AG08395 (cell line): ENCODE measurements at places on chromosomes 1 and 21.

DNA sequence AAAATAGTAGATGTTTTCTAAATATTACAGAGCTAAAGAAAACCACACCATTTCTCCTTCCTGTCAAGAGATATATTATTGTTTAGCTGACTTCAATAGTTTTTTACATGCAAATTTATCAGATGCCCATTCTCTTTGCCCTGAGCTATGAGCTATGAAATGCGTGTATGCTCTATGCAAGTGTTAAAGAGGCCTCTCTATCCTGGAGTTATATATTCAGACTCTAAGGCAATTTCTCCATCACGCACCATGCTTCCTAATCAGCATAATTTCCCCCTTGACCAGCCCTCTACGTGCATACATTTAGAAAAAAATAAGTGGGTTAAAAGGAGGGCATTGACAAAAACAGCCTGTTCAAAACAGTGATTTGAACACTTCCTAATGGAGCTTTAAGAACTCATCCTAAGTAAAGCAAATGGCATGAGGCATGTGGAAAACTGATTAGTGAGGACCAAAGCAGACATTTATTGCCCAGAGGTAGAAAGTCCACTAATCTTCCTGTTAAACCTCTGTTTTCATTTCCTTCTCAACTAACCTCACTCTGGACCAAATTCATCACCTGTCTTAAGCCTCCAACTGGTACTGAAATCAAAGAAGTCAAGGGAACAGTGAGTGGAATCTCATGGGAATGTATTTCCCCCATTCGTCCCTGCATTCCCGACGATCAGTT, 565.8 kb upstream of the PKN2 start:
- no peak for DNase-seq

GRCh38 chr1:109634771-109635750, 15.4 kb downstream of the AMPD2 start:
- no peak for DNase-seq

- DNase-seq, result no peak
These were observed 44.1 kb upstream of the RHOU start for GRCh38 chr1:228691211-228691610.

- no peak for DNase-seq
These were observed 492.2 kb upstream of the PKN2 start for GRCh38 chr1:88191917-88192316.

GRCh38 chr1:100532645-100533044, 5.3 kb upstream of the GPR88 start:
- no peak for DNase-seq

DNA sequence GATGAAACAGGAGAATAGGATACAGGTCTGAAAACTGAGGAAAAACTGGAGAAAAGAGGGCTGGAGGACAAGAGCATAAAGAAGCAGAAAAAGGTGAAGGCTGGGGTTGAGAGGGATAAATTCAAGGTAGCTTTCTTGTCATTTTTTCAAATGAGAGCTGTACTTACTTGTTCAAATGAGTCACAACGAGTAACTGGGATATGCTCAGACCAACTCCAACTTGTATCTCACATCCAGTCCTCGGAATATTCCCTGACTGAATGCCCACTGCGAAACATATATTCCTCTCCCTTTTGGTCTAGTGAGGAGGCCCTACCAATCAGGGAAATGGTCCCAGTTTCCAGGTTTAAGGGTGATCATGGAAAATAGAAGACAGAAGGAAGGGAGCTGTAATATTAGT, 343.4 kb downstream of the HHIPL2 start:
- DNase-seq, result no peak

- DNase-seq, result no peak
These were observed 157.3 kb upstream of the PTGFR start for GRCh38 chr1:78333502-78333901.

- no peak for DNase-seq
These were observed 55.7 kb upstream of the NADK start for GRCh38 chr1:1833916-1834325.

- peak; percentile 31 for DNase-seq
These were observed 64.8 kb downstream of the DHRS3 start for GRCh38 chr1:12552951-12553921.

- DNase-seq, result no peak
These were observed 55.5 kb upstream of the DNAJC6 start for GRCh38 chr1:65253800-65254319.

DNA sequence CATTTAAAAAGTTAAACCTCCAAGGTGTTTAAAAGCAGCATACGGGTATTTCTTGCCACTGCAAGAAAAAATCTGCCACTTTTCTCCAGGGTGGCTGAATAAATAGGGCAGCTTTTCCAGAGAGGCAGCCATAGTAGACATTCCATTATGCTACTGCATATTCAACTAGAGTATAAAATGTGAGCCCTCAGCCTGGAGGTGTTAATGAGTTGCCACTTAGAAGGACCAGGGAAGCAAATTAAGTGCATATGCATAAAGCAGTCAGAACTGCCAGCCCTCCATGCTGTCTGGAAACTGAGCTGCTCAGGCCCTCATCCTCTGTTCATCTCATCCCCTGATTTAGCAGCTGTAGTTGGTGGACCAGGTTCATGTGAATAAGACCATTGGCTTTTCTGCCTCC, 99.4 kb downstream of the DIRAS3 start:
- no peak for DNase-seq
